Inflammatory macrophage treated with lipopolysaccharide for 1 hour (primary cell): ENCODE measurements at places on chromosomes 2 and 18.

GRCh38 chr2:112459372-112459771 lies 22.6 kb upstream of the TTL start:
- no peak for DNase-seq

DNA sequence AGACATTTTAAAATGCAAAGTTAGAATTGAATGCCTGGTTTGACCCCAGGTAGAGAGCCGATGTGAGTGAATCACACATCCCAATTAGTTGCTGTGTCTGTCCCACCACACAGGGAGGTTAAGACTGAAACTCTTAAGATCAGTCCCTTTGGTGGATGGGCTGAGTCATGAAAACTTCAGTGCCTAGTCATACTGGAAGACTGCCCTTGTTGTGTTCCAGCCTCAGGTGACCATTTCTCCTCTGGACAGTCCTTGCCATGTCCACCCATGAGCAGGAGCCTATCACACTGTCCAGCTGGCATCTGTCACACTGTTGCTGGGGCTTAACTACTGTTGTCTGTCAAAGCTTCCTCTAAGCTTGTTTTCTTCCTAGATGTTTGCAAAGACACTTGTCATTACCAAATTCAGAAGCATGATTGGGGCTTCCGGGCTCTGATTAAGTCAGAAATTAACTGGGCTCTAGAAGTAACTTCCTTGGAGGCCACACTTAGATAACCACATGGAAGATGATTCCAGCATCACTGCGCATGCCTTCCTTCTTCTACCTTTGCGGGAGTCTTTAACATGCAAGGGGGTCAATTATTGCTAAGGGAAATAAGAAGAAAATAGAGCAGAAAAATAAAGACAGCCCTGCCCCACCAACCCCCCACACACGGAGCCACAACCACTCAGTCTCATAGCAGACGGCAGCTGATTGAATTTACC lies 21.3 kb downstream of the CYRIA start:
- no peak for DNase-seq

DNA sequence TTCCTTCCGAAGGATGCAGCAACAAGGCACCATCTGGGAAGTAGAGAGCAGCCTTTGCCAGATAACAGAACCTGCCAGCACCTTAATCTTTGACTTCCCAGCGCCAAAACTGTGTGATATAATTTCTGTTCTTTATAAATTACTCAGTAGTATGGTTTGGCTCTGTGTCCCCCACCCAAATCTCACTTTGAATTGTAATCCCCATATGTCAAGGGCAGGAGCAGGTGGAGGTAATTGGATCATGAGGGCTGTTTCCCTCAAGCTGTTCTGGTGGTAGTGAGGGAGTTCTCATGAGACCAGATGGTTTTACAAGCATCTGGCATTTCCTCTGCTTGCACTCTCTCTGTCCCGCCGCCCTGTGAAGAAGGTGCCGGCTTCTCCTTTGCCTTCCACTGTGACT lies 899.9 kb downstream of the TRIB2 start:
- DNase-seq: no peak

DNA sequence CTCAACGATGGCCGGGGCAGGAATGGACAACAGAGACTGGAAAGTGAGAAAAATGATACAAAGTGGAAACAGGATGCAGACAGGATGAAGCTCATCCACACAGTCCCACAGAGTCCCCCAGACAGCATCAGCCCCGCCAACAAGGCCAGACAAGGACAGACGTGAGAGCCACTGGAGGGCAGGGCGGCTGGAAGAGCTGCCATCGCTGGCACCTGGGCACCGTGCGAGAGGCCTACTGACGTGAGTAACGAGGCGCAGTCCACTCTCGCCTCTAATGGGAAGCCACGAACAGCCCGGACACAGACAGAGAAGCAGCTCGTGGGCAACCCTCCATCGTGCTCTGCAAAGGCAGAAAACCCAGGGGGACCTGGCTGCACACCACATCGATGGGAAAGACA lies 17.1 kb downstream of the HDAC4 start:
- DNase-seq: no peak
